SW480 (cell line): ENCODE measurements at places on chromosomes 4 and X.

DNA sequence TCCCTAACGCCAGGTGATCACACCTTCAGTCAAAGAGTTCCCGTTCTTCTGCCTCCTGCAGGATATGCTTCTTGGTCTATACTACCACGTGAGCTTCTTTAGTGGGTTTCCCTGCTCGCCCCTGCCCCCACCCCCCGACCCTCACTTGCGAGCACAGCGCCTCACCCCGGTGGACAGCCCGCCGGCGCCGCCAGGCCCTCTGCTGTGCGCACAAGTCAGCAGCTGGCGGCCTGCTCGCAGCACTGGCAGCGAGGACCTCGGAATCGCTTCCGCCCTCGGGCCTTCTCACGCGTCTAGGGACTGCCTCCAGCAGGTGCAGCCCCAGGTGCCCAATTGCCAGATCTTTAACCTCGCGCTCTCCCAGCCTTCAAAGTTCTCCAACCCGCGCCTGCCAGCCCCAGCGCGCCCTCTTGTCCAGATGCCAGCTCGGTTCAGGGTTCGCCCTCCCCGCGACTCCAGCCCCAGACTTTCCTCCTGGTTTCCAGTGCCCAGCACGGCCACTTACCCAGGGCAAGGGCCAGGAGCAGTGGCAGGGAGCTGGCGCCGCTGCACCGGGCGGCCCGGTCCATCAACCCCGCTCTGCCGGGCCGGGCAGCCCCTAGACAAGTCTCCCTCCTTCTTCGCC, 454 bp downstream of the BTC start:
- DNase-seq: peak; percentile 83

GRCh38 chr4:31365006-31365690, 645.0 kb downstream of the PCDH7 start:
- no peak for DNase-seq

- no peak for DNase-seq
Measured at GRCh38 chr4:176380352-176381157, 60.8 kb downstream of the SPCS3 start.

- no peak for DNase-seq
Measured at GRCh38 chr4:142021181-142021580, 384.8 kb downstream of the IL15 start.

- no peak for DNase-seq
Measured at GRCh38 chrX:2934715-2935710, 5.9 kb upstream of the ARSD start.

- no peak for DNase-seq
Measured at GRCh38 chrX:47637546-47638195, 7.9 kb upstream of the CFP start.
